ENCODE measurements at places on chromosomes 16 and 17.

- no peak for DNase-seq
Measured at GRCh38 chr17:18987862-18988545, 16.6 kb downstream of the FAM83G start.

DNA sequence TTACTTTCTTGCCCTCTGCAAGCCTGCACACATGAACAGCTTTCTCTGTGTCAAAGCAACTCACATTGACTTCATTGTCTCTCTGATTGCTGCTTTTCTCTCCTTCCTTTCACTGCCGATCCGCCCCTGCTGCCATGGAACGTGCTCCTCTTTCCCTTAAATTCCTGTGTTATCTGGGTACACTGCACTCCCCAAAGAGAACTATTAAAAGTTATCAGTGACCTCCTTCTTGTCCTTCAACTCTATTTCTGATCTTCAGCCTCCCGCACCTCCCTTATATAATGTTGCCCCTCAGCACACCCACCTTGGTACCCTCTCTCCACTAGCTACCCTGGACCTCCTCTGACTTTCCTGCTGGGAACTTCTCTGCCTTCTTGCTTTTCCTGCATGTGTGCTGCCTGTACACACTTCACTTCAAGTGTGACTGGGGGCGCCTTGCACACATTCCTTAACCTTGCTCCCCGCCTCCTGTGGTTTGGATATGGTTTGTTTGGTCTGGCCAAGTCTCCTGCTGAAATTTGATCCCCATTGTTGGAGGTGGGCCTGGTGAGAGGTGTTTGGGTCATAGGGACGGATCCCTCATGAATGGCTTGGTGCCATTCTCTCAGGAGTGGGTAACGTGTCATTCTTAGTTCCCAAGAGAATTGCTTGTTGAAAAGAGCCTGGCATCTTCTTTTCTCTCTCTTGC is 26.7 kb upstream of the PMP22 start:
- DNase-seq: no peak

DNA sequence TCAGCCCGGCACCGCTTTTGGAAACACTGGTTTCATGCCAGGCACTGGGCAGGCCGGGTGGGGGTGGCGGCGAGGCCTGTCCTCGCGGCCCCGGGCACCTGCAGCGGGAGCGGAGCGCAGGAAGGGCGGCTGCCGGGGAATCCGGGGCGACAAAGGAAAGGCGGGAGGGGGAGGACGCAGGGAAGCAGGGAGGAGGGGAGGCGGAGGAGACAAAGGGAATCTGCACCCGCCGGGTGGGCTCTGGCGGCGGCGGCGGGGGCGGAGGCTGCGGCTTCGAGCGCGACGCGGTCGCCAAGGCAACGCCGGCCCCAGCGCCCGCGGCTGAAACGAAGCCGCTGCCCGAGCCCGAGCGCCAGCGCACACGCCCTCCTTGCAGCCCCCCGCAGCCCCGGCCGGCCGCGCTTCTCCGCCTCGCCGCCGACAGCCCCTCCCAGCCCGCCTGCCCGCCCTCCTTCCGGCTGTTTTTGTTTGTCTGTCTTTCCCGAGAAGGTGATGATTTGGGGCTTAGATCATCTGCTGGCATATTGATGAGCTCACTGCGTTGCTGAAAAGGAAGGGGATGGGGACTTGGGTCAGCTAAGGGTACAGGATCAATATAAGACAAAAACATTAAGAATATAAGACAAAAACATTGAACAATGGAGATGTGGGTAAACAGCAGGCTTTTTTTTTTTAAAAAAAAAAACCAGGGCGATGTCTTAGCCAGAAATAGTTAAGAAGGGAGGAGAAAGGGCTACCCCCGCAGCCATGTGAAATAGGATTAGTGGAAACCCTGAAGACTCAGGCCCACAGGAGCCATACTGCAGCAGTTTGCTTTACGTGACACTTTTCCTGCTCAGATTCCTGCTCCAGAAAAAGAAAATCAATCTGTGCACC is 32.7 kb downstream of the CDK5R1 start:
- DNase-seq: peak; percentile 53

- no peak for DNase-seq
Measured at GRCh38 chr16:1770328-1771187, 785 bp downstream of the NME3 start.

GRCh38 chr16:576823-577201 is 7.0 kb downstream of the PIGQ start:
- DNase-seq: no peak

GRCh38 chr17:44191941-44192496 is 5.2 kb downstream of the TMUB2 start:
- DNase-seq: no peak
